Psoas muscle (tissue), 8 donors: ENCODE measurements at places on chromosomes 12 and 14. TPM values are rescaled to one million over a fixed set of nuclear protein-coding genes. Genes with fewer than 3 reads are reported as not detected.

GRCh38 chr14:21382886-21383847 lies 652 bp downstream of the SUPT16H start:
- DNase-seq, result peak; percentile 44

- DNase-seq, result no peak
Measured at GRCh38 chr12:98808243-98808875, 163.3 kb downstream of the APAF1 start.

- no peak for DNase-seq
Measured at GRCh38 chr14:69154779-69155178, 1.9 kb upstream of the DCAF5 start.

GRCh38 chr12:101045486-101046464 lies 164.3 kb downstream of the SLC5A8 start:
- DNase-seq, result no peak

DNA sequence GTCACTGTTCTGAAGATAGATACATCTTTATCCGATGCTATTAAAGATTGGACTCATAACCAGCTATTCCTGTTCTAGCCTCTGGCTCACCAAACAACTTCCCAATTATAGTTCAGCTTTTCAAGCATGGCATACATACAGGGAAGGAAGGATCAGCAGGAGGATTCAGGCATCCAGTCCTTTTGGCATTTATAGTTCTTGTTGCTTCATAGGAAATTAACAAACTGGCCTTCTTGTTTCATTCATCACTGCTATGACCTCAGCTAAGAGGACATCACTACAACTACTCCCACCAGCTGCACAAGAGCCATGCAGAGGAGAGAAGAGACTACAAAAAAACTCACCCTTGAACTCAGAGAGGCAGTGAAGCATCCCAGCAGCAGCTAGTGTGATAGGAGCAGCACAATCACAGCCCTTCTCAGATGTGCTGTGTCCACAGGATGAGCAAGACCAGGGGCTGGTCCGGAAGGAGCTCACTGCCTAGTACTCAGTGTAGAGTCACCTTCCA lies 100.5 kb downstream of the SPTSSA start:
- no peak for DNase-seq

Gene GPR68
- polyA plus RNA-seq, result 0.03 TPM

Gene C12orf50
- 0.09 TPM for polyA plus RNA-seq
